ENCODE measurements at places on chromosomes 12 and 14. TPM values are rescaled to one million over a fixed set of nuclear protein-coding genes. Genes with fewer than 3 reads are reported as not detected.

- DNase-seq, result peak; percentile 97
Observed at GRCh38 chr12:76236640-76237039, 111.6 kb downstream of the BBS10 start.

GARIN6 gene
- not detected for total RNA-seq

DNA sequence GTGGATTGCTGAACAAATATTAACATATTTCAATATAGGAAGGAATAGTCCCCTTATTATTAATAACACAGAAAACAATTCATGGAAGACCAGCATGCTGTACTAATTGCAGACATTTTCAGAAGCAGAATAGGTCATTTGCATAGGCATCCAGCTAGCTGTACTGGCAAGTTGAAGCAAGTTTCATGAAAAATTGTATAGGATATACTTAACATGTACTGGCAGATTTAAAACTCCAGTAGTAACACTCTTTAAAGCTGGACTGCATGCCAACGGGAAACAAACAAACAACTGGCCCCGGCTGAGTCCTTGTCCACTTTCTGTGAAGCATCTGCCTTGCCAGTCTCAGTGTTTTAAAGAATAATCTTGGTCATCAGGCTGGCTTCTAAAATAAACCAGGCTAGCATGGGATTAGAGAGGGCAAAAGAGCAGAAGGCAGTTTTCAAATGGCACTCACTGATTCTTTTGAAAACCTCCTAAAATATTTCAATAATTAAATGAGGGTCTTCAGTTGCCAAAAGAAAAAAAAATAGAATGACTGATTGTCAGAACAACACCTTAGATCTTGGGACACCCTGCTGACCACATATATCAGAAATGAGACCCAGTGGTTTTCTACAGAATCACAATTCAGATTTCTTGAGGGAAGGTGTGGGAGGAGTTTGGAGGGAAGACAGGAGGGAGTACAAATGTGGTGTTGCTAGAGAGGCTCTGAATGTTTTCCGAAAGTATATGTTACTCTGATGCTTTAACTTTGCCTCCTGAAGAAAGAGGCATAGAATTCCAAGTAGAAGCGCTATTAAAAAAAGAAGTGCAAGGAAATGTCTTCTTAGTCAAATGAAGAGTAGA lies 122.5 kb upstream of the KRAS start:
- no peak for DNase-seq

KRT79 gene
- 0.46 TPM for total RNA-seq

DNA sequence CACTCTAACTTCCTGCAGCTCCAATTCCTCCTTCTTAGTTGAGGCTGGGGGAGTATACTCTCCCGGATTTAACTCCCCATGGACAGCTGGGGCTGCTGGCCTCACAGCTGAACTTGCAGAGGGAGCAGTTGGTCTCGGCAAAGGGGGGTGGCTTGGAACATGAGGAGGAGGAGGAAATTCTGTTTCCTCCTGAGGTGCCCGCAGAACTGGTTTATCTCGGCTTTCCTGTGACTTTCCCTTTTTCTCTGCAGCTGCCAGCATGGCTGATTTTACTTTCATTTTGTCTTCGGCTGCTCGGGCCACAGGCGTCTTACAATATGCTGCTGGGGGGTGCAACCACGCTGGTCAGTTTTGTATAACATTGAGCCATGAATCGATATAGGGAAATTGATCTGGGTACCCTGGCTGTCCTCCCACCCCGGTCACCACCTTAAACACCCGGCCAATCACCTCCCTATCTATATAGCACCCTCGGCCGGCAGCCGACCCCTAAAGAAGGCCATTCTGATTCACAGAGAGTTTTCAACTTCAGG lies 1317.6 kb downstream of the TMEM121 start:
- peak; percentile 57 for DNase-seq

GRCh38 chr14:74918380-74918779 lies 4.7 kb downstream of the RPS6KL1 start:
- no peak for DNase-seq

DNA sequence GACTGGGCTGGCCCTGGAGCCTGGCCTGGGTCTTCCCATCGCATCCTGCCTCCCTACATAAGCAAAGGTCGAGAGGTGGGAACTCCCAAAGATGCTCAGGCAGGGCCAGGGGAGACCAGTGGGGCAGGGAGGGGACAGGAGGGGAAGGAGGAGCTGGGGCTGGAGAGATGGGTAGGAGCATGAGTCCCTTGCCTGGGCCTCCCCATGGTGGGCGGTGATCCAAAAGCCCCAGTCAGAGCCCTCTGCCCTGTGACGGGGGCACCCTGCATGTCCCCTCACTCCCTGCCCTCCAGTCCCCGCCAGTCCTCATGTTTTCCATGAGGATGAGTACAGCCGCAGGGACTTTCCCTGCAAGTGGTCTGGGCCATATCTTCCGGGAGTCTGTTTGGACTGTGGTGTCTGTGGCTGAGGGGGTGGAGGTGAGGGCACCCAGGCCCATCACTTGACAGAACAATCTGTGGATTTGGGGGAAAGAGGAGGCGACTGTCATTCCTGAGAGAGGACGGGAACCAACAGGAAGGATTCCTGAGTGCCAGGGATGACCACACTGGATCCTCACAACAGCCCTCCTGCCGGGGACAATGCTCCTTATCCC lies 9.3 kb downstream of the BDKRB2 start:
- no peak for DNase-seq

ST8SIA1 gene
- not detected for total RNA-seq

C12orf60 gene
- total RNA-seq, result 0.47 TPM

- DNase-seq, result no peak
Observed at GRCh38 chr12:41205070-41205709, 17.1 kb downstream of the PDZRN4 start.

GRCh38 chr12:78683031-78683430 lies 181.5 kb upstream of the SYT1 start:
- DNase-seq, result peak; percentile 12

DNA sequence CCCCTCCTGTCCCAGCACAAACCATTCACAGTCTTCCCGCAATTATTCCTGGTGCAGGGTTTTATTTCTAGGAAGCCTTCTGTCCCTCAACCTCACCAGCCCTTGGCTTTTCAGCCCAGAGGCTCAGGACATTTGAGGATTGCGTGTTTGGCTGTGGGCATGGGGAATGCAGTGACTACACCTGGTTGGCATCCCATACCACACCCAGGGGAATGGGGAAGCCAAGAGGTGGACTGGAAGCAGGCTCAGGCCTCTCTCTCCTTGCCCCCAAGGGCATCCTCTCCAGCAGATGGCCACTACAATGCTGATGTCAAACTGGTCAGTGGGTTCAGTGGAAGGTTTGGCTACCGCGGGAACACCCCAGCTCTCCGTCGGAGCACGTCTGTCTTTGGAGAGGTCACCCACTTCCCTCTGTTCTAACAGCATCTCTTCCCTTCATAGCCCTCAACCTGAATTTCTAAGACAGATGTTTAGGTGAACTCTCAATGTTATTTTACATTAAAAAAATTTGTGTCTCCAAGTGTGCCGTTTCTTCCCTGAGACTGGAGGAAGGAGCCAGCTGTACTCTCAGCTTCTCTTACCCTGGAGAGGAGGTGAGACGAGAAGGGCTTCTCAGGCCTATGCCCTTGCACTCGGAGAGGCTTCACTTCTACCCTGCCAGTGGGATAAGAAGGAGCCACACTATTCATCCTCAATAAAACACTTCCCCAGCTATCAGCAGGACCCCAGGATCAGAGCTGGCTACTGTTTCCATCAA lies 35.5 kb downstream of the DCAF4 start:
- peak; percentile 97 for DNase-seq

ARHGAP9 gene
- total RNA-seq, result not detected

GRCh38 chr12:63787306-63787705 lies 7.6 kb downstream of the RXYLT1 start:
- no peak for DNase-seq

GRCh38 chr12:132398386-132398991 lies 69.1 kb upstream of the GALNT9 start:
- no peak for DNase-seq

DNA sequence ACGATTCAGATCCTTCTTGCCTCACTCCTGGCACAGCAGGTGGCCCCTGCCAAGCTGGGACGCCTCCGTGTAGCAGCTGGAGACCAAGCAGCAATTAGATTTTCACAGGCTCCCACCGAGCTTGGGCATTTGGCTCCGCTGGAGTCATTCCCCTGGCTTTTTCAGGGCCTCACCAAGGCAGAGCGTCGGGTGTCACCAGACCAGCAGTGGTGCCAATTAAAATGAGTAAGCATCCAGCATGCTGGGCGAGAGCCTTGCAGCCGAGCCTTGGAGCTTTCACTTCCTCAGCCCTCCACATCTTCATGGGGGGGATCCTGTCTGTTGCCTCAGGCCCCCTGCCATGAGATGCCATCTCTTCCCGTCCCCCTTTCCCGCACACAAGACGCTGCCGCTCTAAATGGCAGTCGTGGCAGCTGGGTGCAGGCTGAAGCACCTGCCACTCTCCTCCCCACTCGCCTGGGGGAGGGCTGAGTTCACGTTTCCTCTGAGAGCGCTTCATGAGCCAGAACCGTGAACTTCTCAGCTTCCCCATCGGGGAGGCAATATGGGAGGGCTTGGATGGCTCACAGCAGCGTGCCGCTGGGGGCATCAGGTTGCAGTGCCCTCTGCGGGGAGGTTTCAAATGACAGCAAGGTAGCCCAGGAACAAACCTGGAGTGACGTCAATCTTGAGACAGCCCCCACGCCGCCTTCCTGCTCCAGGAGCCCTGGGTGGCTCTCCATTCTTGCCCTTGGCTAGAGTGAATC lies 11.7 kb downstream of the TPCN1 start:
- DNase-seq, result no peak

UNC79 gene
- not detected for total RNA-seq

OVCH1 gene
- not detected for total RNA-seq

- peak; percentile 50 for DNase-seq
Observed at GRCh38 chr12:49346659-49347310, at the start of gene DNAJC22. Gene DNAJC22, plus strand, starts transcription at chr12:49346888. Its CDS starts 1,985 bp downstream, at chr12:49348873.

DNA sequence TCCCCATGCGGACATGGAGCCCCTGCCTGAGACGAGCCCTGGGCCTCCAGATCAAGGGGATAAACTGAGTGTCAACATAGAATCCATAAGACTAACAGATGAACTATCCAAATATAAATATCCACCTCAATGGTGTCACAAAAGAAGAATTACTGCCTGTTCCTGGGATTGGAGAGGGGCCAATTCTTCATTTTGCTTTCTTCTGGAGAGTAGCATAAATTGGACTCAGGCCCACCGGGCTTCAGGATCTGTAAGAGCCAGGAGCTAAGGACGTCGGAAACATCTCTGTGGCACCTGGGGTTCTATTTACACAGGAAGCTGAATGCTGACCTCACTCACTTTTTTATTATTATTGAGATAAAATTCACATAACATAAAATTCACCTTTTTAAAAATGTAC lies 408.2 kb upstream of the CCDC196 start:
- DNase-seq, result no peak

GRCh38 chr14:97848317-97848980 lies 1051.3 kb downstream of the VRK1 start:
- DNase-seq, result peak; percentile 7

DNA sequence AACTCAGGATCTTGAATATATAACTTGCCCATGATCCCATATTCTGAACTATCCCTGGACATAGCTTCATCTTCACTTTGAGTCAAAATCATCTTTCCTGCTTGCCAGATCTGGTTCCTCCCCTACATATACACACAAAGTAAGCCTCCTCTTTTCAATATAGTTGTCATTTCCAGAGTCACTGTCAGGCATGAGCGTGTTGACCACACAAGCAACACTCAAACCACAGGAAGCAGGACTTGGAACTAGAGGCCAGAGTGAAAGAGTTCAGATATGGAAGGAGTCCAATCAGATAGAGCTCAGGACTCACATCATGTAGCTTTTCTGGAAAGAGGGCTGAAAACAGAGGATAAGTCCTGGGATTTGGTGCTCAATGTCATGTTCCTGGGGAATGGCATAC lies 1140.6 kb downstream of the BCL11B start:
- no peak for DNase-seq

DNA sequence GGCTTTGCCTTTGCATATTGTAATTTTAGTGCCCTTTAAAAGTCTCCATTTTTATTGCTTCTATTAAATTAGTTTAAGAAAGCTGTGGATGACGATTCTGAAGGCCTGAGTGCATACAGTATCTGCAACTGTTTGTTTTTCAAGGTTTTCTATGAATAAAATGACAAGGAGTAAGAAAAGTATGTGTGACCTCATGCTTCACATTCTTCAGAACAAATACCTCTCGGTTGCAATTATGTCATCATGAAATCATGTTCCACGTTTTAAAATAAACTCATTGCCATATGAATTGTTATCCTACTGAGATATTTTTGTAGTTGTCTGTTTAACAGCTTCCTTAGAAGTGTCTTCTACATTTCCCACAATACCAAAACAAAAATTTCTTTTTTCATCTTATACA lies 374.6 kb downstream of the MDGA2 start:
- DNase-seq, result no peak

GRCh38 chr14:102417001-102417431 lies 54.3 kb downstream of the TECPR2 start:
- DNase-seq, result no peak

- DNase-seq, result no peak
Observed at GRCh38 chr14:89757313-89757939, 197.1 kb downstream of the EFCAB11 start.

- DNase-seq, result no peak
Observed at GRCh38 chr12:32181498-32182175, 75.0 kb downstream of the BICD1 start.

SLCO1B1 gene
- not detected for total RNA-seq

DNA sequence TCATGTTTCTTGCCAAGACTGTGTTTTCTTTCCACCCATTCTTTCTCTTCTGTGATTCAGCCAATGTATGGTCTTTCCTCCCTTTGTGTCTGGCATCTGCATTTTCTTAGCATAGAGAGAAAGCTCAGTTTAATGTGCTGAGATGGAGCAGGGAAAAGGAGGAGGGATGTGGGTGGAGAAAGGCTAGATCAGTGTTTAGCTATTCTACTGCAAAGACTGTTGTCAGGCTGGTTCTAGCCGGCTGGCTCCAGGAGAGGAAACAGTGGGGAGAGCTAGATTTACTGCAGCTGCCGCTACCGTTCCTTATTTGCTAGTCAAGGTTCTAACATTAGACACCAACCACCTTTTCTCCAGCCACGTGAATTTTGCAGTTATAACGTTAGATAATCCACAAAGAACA lies 5.2 kb upstream of the RIMKLB start:
- no peak for DNase-seq

- DNase-seq, result no peak
Observed at GRCh38 chr12:120115066-120115465, 1.5 kb downstream of the RAB35 start.

GRCh38 chr14:22564463-22564862 lies 24.6 kb downstream of the DAD1 start:
- DNase-seq, result no peak

DNA sequence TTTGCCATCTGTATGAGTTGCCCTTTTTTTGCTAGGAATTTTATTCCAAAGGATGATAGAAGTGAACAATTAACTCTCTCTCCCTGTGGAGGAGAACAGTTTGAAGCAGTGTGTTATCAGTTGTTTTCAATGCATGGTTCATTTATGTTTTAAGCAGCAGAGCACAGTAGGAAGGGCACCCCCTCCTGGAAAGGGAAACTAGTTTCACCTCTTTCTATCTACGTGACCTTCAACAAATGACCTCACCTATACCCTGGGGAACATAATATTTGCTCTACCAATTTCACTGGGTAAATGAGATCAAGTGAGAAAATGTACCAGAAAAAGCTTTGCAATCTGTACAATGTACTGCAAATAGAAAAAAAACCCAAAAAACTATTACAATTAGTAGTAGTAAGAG lies 5.4 kb upstream of the DCP1B start:
- no peak for DNase-seq

- DNase-seq, result no peak
Observed at GRCh38 chr12:132366341-132366861, 37.0 kb upstream of the GALNT9 start.
